ENCODE measurements at places on chromosomes 5 and 9.

GRCh38 chr9:93595861-93596365, 19.5 kb downstream of the PHF2 start:
- DNase-seq = no peak

DNA sequence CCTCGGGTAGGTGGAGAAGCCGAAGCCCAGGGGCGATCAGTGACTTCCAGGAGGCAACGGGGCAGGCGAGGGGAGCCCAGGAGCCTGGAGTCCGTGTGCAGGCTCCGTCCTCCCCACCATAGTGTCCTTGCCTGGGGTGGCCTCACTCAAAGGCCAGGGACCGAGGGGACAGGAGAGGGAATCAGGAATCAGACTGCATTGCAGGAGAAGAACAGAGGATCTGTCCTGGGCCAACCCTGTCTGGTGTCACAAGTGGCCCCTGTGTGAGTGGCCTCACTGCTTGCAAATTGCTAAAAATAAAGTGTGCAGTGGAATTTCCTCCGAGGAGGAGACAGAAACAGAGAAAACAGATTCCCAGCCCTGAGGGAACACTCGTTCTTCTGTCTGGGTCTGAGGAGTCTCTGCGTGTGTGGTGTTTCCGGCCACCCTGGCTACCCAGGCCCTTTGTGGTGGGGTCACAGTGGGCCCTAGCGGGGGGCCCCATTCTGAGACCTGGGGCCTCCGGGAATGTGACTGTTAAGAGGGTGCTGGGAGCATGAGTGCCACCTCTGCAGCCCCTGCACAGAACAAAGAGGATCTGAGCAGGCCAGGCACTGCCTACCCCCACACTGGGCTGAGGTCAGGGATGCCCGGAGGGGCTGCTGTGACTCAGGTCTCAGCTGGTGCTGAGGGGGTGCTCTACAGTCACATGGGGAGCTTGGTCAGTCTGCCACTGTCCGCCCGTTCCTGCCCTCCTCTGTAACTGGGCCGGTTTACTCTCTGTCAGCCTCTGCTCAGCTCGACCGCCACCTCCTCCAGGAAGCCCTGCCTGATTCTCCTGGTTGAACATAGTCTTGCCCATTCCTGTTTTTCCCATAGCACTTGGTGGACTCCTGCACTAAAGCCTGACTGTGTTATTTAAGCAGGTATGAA, 7.4 kb downstream of the TRAF1 start:
- DNase-seq = no peak

- no peak for DNase-seq
These were observed 321.6 kb downstream of the FBXL17 start for GRCh38 chr5:108060340-108060739.

- DNase-seq = no peak
These were observed 14.9 kb upstream of the MEGF10 start for GRCh38 chr5:127275641-127276193.

DNA sequence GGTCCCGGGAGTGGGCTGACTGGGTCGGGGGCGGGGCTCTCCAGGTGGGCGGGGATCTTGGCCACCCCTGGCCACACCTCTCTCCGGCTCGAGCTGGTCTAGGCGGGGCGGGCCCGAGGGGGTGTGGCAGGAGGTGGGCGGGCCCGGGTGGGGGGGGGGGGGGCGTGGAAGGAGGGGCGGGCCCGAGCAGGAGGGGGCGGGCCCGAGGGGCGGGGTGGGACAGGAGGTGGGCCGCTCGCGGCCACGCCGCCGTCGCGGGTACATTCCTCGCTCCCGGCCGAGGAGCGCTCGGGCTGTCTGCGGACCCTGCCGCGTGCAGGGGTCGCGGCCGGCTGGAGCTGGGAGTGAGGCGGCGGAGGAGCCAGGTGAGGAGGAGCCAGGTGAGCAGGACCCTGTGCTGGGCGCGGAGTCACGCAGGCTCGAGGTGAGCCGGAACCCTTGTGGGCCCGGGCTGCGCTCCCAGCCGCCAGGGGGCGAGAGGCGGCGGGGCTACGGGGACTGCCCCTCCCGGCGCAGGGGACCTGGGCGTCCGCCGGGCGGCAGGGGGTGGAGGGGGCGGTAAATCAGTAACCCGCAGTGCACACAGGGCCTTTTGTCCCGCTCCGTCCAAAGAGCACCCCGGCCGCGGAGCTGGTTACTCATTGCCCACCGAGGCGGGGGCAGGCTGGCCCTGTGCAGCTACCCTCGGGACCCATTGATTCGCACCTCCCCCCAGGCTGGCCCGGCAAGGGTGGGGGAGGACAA, at the start of gene FGFR4:
Gene FGFR4, plus strand, starts transcription at position 262 of the 744 bp plus-strand sequence. CDS start 2,688 bp downstream, outside the sequence.
- peak; percentile 13 for DNase-seq

GRCh38 chr5:37850226-37850865, 10.5 kb upstream of the GDNF start:
- no peak for DNase-seq

DNA sequence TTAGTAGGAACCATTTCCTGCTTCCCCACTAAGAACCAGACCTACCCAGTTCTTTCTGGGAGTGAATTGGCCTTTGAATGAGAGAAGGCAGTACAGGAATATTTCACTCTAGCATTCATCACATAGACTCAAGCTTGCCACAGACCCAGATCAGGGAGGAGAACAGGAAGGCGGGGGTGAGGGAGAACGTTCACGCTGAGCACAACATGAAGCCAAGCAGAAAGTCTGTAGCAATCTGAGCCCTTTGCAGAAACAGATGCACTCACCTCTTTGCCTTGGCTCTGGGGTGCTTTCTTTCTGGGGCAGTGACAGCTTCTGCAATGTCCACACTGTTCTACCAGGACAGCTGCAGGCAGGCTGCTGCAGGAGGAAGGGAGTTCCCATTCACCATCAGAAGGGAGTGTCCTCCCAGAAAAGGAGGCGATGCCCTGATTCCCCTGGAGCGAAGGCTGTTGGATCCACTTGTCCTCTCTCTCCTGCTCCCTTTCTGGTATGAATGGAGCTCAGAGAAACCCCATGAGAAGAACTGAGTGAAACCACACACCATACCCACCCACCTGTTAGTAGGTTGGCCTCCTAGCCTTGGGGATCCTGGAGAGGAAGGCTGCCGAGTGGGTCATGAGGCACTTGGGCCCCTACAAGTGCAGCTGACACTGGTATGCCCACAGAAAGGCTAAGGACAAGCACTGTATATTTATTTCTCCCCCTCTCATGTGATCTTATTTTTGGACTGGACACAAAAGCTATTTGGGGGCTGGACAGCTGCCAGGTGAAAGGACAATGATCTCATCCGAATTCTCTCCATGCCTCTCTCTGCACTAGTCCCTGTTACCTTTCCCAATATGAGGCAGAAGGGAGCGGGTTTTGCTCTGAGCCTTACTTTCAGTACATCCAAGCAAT, 11.7 kb upstream of the FGF1 start:
- DNase-seq = no peak

- no peak for DNase-seq
These were observed 1.6 kb downstream of the CEMIP2 start for GRCh38 chr9:71766663-71767062.

- no peak for DNase-seq
These were observed 348.1 kb upstream of the PTGER4 start for GRCh38 chr5:40331616-40332015.

DNA sequence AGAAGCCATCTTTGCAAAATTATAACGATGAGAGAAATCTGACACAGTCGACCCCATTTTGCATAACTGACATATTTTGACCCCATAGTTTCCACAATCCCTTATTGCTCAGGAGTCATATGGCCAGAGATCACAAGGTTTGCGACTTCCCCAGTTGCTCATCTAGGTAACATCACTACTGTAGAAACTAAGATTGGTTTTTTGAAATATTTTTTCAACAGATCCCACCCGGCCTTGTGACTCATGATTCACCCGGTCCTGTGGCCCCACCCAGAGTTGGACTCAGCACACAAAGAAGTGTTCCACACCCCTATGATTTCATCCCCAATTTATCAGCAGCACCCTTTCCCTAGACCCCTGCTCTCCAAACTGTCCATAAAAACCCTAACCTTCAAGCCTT, 50.2 kb downstream of the TIMD4 start:
- no peak for DNase-seq
